ENCODE measurements at places on chromosomes 13 and 19.

DNA sequence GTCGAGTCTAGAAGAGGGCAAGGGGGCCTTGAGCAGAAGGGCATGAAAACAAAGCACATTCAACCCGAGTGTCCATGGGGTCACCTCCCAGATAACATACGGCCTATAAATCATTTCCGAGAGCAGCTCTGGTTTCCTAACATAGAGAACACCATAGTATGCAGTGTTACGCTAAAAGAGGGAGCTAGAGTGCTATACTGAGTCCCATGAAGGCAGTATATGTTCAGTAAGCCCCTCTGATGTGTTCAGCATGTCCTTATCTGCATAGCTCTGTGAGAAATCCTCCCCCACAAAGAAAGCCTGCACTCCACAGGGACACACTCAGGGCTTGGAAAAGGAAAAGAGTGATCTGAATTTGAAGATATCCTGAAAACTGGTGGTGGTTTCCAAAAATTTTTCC, 175.4 kb downstream of the FLT1 start:
- DNase-seq = no peak

- DNase-seq = no peak
Observed at GRCh38 chr13:112119192-112120030, 52.5 kb downstream of the SOX1 start.

- no peak for DNase-seq
Observed at GRCh38 chr13:86933676-86934075, 737.5 kb upstream of the SLITRK5 start.

GRCh38 chr19:8046569-8047165, 5.9 kb upstream of the CCL25 start:
- no peak for DNase-seq

DNA sequence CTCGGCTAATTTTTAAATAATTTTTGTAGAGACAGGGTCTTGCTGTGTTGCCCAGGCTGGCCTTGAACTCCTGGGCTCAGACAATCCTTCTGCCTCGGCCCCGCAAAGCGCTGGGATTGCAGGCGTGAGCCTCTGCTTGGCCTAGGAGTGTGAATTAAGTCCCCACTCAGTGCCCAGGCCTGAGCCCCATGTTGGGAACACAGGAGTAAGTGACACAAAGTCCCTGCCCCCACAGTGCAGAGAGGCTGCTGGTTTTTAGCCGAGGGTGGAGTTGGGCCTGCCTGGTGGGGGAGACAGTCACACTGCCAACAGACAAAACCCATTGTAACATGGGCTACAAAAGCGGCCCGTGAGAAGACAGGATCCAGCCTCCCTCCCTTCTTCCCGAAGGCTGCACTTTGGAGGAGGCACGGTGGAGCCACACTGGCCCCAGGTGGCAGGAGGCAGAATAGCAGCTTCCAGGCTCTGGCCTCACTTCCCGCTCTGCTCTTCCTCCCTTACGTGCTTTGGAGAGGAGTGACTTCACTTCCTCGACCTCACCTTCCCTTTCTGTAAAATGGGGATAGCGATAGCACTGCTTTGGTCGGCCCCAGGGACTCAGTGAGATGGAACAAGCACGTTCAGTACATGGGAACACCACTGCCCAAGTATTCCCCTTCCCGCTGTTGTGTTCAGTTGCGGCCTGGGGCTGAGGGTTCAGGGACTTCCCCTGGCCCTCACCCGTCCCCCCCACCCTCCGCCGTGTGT, 15.2 kb upstream of the EHD2 start:
- DNase-seq = peak; percentile 83

DNA sequence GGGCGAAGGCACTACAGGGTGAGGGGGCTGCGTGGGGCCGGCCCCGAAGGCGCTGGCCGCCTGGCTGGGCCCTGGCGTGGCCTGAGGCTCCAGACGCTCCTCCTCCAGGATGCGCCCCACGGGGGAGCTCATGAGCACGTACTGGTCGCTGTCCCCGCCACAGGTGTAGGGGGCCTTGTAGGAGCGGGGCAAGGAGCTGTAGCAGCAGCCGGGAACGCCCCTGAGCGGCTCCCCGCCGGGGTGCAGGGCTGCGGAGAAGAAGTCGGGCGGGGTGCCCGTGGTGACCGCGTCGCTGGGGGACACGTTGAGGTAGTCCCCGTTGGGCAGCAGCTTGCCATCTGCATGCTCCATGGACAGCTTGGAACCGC, 3.0 kb downstream of the IRS2 start:
- no peak for DNase-seq

GRCh38 chr19:46928951-46929350, 68.2 kb downstream of the ARHGAP35 start:
- DNase-seq = peak; percentile 60

DNA sequence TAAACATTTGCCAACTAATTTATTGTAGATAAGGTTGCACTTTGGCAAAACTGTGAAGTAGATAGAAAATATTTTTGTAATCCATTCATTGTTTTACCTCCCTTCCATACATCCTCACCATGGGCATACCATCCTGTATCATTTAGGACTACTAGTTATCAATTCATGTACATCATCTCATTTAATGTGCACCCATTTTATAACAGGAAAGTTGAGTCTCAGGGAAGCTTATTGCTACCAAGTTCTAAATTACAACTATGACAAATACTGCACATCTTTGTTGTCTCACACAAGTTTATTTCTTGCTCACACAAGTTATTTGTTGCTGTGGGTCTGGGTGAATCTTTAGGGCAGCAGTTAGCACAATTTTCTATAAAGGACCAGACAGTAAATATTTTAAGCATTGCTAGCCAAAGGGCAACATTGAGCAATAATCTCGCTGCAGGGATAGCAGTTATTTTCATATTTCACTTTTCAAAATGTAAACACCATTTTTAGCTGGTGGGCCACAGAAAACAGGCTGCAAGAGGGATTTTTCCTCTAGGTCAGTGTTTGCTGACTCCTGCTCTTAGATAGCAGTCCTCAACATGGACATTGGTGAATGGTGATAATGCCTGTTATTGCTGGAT, 276.5 kb downstream of the GPC6 start:
- no peak for DNase-seq

GRCh38 chr19:7360393-7360984, 11.8 kb downstream of the ARHGEF18 start:
- DNase-seq = no peak

GRCh38 chr13:70107498-70108281, at the start of gene ATXN8OS:
TSS of gene ATXN8OS (plus strand) at chr13:70107826.
- no peak for DNase-seq

GRCh38 chr19:7989071-7989575, 16.3 kb downstream of the ELAVL1 start:
- no peak for DNase-seq

GRCh38 chr13:33940898-33941297, 122.9 kb downstream of the RFC3 start:
- DNase-seq = no peak

- peak; percentile 64 for DNase-seq
Observed at GRCh38 chr19:41298348-41298964, 11.5 kb upstream of the CCDC97 start.

GRCh38 chr19:48874303-48875135, 2.3 kb downstream of the PPP1R15A start:
- DNase-seq = peak; percentile 78

GRCh38 chr19:56577719-56578602, 10.7 kb downstream of the ZNF470 start:
- DNase-seq = no peak

DNA sequence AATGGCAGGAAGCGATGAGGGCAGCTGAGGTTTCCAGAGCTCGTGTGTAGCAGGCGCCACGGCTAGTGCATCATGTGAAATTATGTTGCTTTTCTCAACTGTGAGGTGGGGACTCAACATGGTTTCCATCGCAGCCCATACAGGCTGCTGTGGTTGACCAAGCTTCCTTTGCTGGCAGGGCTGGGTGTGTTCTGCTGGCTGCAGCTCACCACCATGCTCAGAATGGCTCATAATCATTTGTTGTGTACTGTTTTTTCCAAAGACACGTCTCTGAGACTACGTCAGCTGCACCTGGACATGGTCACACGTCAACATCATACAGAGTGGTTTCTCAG, 16.1 kb upstream of the RASA3 start:
- no peak for DNase-seq

DNA sequence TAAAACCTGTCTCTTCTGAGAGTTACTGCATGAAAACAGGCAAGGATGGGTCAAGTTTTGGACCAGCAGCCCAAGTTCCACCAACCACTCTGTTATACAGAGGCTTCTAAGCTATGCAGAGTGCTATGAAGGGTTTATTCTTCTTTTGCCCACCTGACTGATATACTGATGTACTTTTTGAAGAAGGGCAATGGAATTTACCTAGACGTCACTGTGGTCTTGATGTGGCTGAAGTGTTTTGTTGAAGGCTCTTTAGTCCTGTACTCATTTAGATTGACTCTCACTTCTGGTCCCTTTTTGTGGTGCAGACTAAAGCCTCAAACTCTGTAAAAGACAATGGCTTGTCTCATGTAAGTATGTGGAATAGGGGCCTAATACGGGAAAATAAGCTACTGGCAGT, 92.0 kb downstream of the DGKH start:
- DNase-seq = no peak

DNA sequence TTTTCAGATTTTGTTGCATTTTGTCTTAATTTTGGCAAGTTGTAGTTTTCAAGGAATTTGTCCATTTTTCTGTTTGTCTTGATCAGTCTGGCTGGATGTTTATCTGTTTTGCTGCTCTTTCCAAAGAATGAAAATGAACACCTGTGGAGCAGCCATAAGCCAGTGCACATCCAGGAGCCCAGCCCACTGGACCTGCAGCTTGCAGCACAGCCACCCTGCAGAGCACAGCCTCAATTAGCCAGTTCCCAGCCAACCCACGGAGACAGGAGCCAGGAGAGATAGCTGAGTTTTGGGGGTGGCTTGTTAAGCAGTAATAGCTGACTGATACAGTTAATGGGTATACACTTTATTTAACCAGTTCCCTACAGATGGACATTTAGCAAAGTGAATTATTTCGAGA, 38.0 kb upstream of the URI1 start:
- DNase-seq = no peak

GRCh38 chr13:71214821-71215220, 652.2 kb downstream of the DACH1 start:
- DNase-seq = no peak

- peak; percentile 54 for DNase-seq
Observed at GRCh38 chr13:37097076-37097475, 8.4 kb downstream of the CSNK1A1L start.

- DNase-seq = no peak
Observed at GRCh38 chr19:14580623-14581237, 2.2 kb upstream of the CLEC17A start.

DNA sequence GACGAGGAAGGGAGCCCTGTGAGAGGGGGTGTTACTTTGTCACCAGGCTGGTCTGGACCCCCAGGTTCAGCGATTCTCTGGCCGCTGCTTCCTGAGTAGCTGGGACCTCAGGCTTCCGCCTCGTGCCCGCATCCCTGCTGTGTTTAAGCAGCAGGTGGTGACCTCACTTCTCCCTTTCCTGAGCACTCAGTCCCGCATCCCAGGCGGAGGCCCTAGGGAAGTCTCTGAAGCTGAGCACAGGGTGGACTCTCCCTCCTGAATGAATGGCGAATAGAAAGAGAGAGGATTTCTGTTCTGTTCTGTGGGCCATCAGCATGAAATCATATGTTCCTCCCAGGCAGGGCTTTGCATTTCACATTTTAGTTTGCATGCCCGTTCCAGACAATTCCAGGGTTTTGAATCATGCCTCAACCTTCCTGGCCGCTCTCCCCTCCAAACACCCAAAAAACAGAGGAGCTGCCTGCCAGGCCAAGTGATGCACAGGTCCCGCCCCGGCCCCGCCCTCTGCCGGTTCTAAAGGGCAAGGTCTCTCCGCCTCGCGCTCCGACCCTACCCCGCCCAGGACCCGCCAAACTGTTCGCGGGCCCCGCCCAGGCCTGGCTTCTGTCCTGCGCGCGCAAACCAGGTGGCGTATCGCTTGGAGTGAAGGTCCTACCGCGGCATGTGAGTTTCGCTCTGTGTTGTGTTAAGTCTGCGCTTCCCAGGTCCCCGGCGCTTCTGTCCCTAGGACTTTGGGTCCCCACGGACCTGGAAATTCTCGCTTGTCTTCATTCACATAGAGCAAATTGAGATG, 35.1 kb upstream of the ZNF808 start:
- DNase-seq = no peak
